ENCODE measurements at places on chromosomes 3 and 15. TPM values are rescaled to one million over a fixed set of nuclear protein-coding genes. Genes with fewer than 3 reads are reported as not detected.

Gene NR1I2
- total RNA-seq: not detected

Gene RAB43
- total RNA-seq: 29.6 TPM

Gene GHSR
- not detected for total RNA-seq

Gene GJD2
- not detected for total RNA-seq

Gene CHRNA5
- 0.49 TPM for total RNA-seq

Gene NBEAL2
- total RNA-seq: 3.6 TPM

Gene TJP1
- 33.7 TPM for total RNA-seq

Gene KNL1
- 8.8 TPM for total RNA-seq

Gene SPRED1
- 35.5 TPM for total RNA-seq

Gene KBTBD8
- 2.0 TPM for total RNA-seq

Gene STT3B
- total RNA-seq: 108 TPM

Gene GOLGA8S
- not detected for total RNA-seq

Gene MYH15
- 0.18 TPM for total RNA-seq

Gene IGF2BP2
- total RNA-seq: 42.4 TPM

Gene TMCO5A
- total RNA-seq: not detected

Gene RETNLB
- not detected for total RNA-seq

Gene SUSD5
- 4.2 TPM for total RNA-seq

Gene ARID3B
- total RNA-seq: 0.90 TPM

All from cardiac atrium fibroblast (primary cell).